ENCODE measurements at places on chromosomes 5 and 9.

- no peak for DNase-seq
These were observed 19.8 kb upstream of the MTX3 start for GRCh38 chr5:80010754-80011392.

GRCh38 chr9:99358668-99359067 is 136.6 kb downstream of the SEC61B start:
- DNase-seq: no peak

DNA sequence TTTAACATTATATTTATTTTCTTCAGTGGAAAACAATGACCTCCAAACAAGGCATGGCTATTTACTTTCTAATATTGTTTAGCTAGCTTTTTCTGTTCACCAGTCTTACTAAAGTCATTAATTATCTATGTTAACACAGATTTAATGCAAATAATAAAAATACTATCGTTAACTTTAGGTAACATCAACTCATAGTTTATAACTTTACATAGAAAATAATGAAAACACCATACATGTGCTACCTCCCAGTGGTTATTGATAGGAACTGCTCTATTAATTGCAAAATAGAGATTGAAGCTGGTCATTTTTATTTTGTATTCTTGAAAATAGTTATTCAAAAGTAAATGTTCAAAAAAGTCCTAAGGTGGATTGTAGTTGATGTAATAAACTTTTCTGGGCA is 78.3 kb upstream of the HCN1 start:
- no peak for DNase-seq

- peak; percentile 30 for DNase-seq
These were observed 32.6 kb upstream of the TMOD1 start for GRCh38 chr9:97468658-97469448.

- no peak for DNase-seq
These were observed 32.2 kb upstream of the LARP1 start for GRCh38 chr5:154722936-154723335.

- DNase-seq: peak; percentile 9
These were observed 133.7 kb downstream of the NMUR2 start for GRCh38 chr5:152271420-152271819.

DNA sequence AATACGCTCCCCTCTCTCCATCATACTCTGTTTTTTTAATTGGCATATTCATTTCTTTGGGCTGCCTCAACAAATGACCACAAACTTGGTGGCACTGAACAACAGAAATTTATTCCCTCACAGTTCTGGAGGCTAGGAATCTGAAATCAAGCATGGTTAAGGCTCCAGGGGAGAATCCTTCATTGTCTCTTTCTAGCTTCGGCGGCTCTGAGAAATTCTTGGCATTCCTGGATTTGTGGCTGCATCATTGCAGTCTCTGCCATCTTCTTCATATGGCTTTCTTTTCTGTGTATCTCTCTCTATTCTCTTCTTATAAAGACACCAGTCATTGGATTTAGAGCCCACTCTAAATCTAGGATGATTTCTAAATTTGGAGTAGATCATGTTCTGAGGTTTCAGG is 10.9 kb upstream of the SLC24A2 start:
- DNase-seq: no peak

DNA sequence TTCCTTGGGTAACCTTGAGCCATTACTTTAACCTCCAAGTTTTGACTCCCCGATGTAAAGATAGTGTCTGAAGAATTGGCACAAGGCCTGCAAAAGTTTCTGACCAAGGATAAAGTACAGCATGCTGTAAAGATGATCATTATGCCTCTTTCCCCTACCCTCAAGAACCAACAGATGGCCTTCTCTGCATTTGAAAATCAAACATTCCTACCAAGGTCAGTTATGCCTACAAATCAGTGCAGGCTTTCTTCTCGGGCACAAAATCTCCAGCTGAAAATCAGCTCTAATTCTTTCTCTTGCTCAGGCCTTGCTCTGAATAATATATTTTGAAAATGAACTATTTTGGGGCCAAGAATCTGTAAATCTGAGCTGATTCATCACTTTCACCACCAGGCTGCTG is 59.7 kb downstream of the PPP2R2B start:
- DNase-seq: no peak

- DNase-seq: no peak
These were observed 43.4 kb downstream of the LRRTM2 start for GRCh38 chr5:138831703-138832102.

- no peak for DNase-seq
These were observed 46.1 kb upstream of the RNU6ATAC start for GRCh38 chr9:134210511-134210907.

GRCh38 chr9:98856982-98857381 is 49.5 kb downstream of the GALNT12 start:
- no peak for DNase-seq

DNA sequence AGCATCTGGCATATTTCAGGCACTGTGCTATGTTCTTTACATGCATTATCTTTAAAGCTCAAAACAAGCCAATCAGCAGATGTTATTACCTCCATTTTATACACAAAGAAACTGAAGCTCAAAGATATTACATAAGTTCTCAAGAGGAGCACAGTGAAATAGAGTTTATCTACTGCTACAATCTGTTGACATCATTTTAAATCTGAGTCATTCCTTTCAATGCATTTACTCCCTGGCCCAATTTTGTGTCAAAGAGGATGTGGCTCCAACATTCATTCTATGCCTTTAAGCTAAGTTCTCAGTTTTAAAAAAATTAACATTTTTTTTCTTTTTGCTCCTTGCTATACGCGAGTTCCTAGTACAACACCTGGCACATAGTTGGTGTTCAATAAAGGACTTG is 486.3 kb upstream of the ZNF462 start:
- no peak for DNase-seq

- no peak for DNase-seq
These were observed 52.8 kb upstream of the TAF11L2 start for GRCh38 chr5:17445185-17445584.

DNA sequence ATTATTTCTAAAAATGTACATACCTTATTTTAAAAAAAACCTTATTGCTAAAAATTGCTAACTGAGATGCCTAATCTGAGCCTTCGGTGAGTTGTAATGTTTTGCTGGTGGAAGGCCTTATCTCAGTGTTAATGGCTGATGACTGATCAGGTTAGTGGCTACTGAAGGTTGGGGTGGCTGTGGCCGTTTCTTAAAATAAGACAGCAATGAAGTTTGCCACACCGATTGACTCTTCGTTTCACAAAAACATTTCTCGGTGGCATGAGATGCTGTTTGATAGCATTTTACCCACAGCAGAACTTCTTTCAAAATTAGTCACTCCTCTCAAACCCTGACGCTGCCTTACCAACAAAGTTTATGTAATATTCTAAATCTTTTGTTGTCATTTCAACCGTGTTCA is 14.7 kb downstream of the CENPK start:
- no peak for DNase-seq

DNA sequence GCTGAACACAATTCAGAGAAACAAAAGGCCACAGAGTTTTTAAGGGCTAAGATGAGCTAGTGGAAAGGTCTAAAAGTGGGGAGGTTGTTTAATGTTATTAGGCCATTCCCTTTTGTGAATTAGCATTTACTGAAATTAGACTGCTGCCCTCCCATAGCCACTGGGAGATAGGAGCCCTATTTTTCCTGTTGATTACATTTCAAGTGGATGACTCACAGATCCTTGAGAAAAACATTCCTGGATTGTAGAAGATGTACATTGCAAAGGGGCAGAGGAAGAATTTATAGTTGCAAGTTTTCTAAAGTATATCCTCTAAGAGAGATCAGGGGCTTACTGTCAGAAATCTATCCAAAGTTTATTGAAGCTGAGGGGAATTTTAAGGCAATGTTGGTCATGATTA is 367.1 kb upstream of the IZUMO3 start:
- no peak for DNase-seq

GRCh38 chr5:171246231-171246630 is 62.8 kb upstream of the TLX3 start:
- DNase-seq: no peak

DNA sequence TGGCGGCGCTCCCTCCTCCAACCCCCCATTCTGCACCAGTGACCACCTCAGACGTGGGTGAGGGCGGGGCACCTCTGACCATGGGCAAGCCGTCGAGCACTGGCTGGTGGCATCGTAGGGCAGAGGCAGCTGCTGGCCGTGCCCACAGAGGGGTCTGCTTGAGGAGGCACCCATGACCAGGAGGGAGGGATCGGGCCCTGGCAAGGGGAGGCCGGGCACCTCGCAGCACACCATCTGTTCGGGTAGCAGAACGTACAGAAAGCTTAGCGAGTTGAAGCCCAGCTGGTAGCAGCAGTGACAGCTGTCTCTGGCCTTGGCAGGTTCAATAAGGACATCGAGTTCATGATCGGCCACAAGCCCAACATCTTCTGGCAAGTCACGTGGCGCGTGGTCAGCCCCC is 4.3 kb upstream of the SLC6A18 start:
- no peak for DNase-seq

DNA sequence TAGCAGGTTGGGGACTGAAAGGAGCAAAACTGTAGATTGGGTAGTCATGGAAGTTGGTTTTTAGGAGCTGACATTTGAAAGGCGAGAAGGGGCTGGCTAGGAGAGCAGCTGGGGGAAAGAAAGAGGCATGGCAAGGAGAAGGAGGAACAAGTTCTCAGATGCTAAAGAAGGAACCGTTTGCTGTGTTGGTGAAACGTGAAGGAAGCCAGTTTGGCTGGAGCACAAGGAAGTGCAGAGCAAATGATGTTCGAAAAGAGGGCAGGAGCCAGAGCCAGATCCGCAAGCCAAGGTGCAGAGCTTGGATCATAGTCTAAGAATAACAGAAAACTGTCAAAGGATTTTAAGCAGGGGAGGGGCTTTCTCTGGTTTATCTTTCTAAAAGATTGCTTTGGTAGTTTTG is 276.6 kb downstream of the ASTN2 start:
- DNase-seq: no peak

DNA sequence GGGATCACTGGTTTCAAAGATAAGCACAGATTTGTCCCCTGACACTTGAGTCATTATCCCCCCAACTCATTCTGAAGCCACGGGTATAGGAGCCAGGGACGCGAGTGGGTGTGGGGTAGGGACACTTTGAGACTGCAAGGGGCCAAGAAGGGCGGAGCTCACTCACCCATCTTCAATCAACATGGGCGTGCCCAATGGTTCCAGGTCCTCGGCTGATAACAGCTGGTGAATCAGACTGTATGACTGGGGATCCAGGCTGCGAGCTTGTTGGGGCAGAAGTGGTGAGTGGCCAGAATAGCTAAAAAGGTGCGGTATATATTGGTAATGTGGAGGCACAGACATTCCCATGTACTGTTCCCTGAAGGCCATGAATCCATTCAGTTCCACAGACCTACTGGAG is 30.7 kb upstream of the NR5A1 start:
- DNase-seq: no peak

GRCh38 chr5:42900734-42901133 is 89.0 kb upstream of the SELENOP start:
- DNase-seq: no peak

DNA sequence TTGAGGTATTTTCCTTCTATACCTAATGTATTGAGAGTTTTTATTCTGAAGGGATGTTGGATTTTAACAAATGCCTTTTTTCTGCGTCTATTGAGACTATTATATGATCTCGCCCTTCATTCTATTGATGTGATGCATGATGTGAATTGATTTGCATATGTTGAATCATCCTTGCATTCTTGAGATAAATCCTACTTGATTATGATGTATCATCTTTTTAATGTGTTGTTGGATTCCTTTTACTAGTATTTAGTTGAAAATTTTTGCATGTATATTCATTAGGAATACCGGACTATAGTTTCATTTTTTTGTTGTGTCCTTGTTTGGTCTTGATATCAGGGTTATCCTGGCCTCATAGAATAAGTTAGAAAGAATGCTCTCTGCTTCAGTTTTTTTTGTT is 169.7 kb downstream of the NPR3 start:
- no peak for DNase-seq

DNA sequence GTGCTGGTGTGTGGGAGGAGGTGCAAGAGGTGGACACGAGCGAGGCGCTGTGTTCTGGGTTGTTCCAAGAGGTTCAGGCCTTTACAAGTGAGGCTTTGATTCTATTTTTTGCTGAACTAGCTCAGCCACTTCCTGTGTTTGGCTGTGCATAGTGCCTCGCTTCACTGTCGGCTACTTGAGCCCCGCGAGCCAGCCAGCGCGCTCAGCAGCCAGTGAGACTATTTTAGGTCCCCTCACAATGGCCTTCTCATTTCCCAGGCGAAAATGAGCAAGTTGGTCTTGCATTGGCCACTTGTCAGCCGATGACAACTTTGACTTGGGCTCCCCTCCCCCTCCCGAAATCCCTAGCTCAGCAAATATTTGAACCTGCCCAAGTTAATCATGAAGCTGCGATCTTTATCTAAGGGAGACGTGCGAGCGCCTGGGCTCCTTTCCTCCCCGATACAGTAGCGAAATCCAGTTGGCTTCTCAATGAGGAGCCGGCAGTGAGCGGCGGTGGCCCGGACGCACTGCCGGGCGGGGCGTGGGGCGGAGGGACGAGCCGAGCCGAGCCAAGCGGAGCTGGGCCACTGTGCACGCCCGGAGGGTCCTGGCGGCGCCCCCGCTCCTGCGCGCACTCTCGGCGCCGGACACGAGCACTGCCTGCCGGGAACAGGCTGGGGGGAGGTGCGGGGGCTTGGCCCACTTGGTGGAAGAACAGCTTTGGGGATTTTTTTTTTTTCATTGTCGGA is 72.6 kb downstream of the PIK3R1 start:
- peak; percentile 66 for DNase-seq

GRCh38 chr5:82314964-82315758 is 37.0 kb upstream of the RPS23 start:
- no peak for DNase-seq

GRCh38 chr5:177447611-177448243 is 1.1 kb downstream of the PRR7 start:
- DNase-seq: no peak

DNA sequence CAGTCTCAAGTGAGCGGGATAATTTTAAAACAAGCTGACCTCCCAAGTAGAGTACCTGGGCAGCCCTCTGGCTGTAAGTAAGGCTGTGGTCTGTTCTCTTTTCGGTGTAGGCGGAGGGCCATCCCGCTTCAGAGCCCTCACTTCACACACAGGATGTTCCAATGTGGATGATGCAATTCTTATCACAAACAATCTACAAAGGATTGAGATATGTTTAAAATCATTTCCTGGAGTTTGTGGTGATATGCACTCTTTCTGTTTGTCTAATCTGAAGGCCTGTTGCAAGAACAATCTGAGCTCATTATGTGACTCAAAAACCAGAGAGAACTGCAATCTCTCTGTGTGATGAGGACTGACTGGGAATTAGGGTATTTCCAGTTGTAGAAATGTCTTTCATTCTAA is 42.5 kb downstream of the ITGA2 start:
- DNase-seq: peak; percentile 20

- DNase-seq: no peak
These were observed 34.0 kb downstream of the NDUFAF2 start for GRCh38 chr5:60978968-60979367.
